HL-60 (cell line): ENCODE measurements at places on chromosomes 13 and 19.

GRCh38 chr13:94382960-94383359 is 96.5 kb downstream of the DCT start:
- DNase-seq: no peak

GRCh38 chr13:113119166-113119821 is 3.3 kb upstream of the F10 start:
- no peak for DNase-seq

DNA sequence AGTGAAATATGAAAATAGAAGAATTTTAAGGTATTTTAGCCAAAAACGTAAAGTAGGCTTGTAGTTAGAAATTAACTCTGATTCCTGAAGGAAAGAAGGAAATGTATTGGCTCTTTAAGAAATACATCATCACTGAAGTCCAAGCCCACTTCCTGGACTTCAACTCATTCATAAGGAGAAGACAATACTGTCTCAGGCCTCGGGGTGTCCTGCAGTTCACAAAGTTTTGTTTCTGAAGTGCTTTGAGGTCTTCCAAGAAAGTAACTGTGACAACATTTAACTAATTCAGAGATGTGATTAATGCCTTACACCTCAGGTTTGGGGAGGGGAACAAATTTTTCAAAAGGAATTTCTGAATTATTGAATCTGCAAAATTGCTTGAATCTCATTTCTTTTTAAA is 65.8 kb upstream of the STARD13 start:
- DNase-seq: no peak

DNA sequence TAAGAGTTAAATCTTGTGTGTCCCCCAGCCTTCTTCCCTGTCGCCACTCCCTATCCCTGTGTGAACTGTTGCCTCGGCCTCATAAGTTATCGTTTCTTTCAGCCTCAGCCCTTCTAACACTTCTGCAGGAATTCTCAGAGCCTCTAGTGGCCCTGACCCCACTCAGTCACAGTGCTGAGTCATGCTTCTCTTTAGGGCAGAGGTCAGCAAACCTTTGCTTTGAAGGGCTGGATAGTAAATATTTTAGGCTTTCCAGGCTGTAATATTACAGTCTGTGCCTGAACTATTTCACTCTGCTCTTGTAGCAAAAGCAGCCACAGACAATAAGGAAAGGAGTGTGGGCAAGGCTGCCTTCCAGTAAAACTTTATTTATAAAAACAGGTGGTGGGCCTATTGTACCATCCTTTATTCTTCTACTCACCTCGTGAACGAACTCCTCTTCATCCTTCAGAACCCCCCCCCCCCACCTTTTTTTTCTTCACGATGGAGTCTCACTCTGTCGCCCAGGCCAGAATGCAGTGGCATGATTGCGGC is 22.1 kb downstream of the MYO9B start:
- no peak for DNase-seq

DNA sequence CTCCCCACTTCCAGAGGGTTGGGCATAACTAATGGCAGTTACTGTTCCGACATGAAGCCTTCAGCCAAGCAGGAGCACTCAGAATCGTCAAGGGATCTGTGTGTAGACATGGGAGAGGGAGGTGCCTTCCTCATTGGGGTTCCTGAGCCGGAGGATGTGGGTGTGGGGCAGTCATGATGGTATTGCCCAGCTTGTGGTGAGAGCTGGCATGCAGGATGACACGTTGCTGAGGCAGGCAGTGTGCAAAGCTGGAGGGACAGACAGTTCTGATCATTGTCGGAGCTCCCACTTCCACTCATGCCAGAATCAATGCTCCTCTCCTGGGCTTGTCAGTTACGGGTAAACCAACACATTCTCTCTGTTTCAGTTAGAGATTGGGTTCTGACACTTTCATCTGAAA is 83.9 kb upstream of the TSC22D1 start:
- no peak for DNase-seq

DNA sequence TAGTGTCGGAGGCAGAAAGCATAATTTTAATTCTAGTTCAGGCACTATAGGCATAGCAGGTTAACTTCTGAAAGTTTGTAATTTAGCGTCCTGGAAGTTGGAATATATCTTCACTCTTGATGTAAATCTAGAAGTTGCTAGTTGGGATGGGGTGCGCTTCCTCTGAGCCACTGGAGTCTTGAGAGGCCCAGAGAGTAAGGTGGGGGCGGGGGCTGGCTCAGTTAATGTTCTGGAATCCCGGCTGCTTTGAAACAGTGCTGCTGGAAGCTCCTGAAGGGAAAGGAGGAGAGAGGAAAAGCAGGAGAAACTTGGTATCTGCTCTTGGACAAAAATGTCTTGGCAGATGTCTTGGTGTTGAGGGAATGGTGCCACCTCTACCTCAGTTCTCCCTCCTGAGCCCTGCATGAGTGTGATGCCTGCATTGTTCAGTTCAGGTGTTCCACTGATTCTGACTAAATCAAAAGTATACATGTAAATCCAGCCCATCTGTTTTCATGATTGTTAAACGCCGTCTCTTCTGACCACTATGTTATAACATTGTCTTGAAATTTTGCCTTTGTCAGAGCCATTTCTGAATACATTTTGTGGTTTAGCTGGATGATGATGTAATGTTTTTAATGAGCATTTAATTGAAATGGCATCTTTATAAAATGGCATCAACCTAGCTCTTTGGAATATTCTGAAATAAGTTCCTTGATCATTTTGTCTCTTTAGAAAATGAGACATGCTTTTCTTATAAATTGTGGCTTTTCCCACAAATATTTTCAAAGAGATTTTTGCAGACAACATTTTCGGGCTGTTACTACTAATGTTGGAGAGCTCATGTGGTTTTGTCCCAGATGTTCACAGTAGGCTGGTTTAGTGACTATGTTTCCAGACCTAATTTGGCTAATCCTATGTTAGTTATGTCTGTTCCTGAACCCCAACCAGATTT is 202.7 kb downstream of the SHISA2 start:
- DNase-seq: no peak

DNA sequence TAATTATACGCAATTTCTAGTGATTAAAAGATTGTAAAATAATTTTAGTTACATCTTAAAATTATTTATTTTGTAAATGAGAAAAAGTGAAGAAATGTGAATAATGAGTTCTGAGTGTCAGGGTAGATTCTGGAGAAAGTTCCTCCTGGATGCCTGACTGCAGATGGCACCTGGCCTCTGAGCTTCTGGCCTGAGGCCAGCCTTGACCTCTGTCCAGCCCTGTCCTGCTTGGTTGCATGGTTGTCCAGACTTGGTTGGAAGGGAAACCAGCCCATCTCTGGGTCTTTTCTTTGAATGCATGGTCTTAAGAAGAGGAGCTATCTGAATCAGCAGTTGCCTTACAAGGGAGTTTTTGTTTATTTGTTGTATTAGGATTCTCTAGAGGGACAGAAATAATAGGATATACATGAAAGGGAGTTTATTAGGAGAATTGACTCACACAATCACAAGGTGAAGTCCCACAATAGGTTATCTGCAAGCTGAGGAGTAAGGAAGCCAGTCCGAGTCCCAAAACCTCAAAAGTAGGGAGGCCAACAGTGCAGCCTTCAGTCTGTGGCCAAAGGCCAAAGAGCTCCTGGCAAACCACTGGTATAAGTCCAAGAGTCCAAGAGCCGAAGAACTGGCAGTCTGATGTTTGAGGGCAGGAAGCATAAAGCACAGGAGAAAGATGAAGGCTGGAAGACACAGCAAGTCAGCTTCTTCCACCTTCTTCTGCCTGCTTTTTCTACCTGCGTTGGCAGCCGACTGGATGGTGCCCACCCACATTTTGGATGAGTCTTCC is 385.8 kb downstream of the ZNF536 start:
- no peak for DNase-seq
